Stimulated activated CD4-positive, alpha-beta T cell treated with anti-CD3 and anti-CD28 coated beads, Interleukin-1b, Interleukin-23, amount 100 ng/mL, for 4 hours (primary cell): ENCODE measurements at places on chromosomes 2 and 18.

DNA sequence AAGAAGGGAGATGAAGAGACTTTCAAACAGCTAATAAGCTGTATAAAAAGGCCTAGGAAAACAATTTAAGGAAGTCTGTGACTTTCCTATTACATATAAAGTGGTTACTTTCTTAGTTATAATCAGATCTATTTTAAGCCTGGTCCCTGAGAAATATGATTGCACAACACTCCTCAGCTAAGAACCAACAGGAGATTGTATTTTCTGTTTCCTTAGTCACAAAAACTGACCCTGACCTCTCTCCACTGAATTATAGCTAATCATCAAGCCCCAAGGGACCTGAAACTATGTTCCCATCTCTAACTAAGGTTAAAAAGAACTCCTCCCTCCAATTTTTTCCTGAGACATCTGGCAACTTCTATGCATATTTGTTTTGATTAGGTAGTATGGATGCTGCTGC lies 106.9 kb downstream of the ROCK1 start:
- no peak for DNase-seq

- DNase-seq, result no peak
Measured at GRCh38 chr2:105786231-105787230, 41.8 kb downstream of the NCK2 start.

- DNase-seq, result no peak
Measured at GRCh38 chr2:202577250-202578183, 57.3 kb upstream of the FAM117B start.

DNA sequence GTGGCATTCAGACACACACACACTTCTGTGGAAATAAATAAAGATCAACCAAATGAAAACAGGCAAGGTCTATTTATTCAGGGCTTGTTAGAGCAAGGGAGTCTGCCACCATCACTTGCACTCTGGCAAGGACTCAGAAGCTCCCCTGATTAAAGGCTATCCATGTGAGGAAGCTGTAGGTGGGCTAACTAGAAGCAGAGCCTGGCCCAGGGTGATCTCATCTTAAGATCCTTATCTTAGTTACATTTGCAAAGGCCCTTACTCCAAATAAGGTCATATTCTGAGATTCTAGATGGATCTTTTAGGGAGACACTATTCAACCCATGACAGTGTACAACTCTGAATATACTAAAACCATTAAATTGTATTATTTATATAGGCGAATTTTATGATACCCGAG lies 190.0 kb upstream of the SRD5A2 start:
- no peak for DNase-seq

- DNase-seq, result no peak
Measured at GRCh38 chr2:60385648-60386047, 167.8 kb downstream of the BCL11A start.

DNA sequence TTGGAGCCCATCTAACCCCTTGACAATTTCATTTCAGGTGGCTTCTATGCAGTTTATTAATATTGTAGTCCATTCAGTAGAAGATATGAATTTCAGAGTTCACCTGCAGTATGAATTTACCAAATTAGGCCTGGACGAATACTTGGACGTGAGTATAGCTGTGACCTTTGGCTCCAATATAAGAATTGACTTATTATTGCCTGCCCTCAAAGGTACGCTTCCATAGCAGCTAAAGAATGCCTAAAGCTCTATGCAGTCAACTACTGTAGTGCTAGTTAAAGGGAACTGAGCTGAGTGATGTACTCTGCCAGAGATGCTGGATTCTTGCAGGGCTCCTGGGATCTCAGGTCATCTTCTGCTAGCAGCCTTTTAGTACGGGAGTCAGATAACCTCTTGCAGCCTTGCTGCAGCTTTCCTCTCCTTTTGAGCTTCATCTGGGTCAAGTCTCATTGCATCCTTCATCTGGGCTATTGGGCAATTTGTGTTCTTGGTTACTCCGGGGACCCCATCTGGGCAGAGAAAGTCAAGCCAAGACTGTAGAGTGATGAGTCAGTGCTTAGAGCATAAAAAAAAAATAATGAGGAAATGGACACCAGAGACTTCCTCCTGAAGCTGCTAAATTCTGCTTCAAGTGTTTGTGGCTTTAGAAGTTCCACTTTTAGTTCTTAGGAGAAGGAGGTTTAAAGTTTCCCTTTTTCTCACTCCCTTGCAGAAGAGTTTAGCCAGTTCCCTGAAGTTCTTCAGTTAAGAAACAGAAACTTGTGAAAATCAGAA lies 105.6 kb downstream of the PRPF40A start:
- DNase-seq, result no peak

GRCh38 chr18:63043516-63043915 lies 276.1 kb downstream of the BCL2 start:
- no peak for DNase-seq

DNA sequence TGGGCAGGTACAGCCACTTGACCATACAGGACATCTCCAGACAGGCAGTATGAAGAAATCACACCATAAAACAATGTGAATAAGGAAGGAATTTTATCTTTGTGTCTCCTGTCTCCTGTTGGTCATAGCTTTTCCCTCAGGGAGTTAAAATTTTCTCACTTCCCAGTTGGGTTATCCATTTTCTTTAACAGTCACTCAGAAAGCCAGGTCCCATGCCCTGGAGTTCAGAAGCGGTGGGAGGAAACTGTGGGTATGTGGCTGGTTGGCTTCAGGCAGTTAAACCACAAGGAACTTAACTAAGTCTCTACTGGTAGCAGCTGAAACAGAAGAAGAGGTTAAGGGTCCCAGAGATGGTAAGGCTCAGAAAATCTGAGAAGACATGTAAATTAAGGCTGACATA lies 6.5 kb upstream of the SMAD2 start:
- no peak for DNase-seq

GRCh38 chr18:5073026-5073944 lies 123.8 kb downstream of the AKAIN1 start:
- no peak for DNase-seq

- DNase-seq, result no peak
Measured at GRCh38 chr2:160087854-160088745, 25.7 kb upstream of the PLA2R1 start.

- no peak for DNase-seq
Measured at GRCh38 chr2:188042412-188042811, 249.3 kb upstream of the GULP1 start.

DNA sequence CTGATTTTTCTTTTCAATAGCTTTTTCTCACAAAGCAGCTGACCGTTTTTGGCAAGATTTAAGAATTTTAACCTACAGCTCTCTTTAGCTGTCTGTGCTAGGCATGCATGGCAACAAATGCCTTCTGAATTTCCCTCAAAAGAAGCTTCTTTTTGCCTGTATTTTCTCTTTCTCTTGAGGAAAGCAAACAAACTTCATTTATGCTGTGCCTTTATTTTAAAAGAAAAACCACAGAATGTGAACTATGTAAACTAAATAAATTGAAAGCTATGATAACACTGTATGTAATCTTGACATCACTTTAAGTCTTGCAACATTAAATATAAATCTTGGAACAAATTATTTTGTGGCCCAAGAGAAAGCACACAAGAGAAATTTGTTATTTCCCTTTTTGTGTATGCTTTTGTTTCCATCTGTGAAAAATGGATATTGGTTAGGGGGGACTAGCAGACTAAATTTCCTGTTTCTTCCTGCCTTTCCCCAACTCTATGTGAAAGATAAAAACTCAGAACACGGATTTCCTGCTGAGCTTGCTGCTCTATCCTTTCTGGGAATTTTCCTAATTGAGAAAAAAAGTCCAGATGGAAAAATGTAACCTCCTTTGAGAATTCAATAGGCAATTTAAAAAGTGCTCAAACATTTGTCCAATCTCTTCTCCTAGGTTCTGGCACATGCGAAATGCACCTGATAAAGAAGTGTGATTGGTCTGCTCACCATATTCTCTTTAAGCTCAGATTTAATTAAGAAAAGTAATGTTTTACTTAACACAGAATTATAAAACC lies 20.9 kb upstream of the TFPI start:
- no peak for DNase-seq

GRCh38 chr18:2857491-2858131 lies 10.8 kb downstream of the EMILIN2 start:
- no peak for DNase-seq

DNA sequence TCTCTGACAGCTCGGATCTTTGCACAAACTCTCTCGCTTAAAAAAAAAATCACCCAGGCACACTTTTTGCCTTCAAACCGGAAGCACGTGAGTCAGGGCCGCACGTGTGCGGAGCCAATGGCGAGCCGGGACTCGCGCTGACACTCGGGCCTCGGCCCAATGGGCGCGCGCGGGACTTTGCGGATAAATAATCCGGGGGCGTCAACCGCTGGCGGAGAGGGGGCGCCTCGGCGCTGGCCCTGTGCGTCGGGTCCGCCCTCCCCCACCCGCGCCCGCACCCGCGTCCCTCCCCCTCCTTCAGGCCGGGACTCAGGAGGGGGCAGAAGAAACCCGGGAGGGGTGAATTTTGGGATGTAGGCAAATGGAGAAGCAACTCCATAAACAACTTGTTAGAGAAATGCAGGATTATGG lies 319 bp upstream of the EN1 start:
- no peak for DNase-seq

- DNase-seq, result no peak
Measured at GRCh38 chr2:68214381-68214780, 38.0 kb downstream of the PPP3R1 start.

- DNase-seq, result no peak
Measured at GRCh38 chr2:167487728-167488127, 599.4 kb downstream of the XIRP2 start.

DNA sequence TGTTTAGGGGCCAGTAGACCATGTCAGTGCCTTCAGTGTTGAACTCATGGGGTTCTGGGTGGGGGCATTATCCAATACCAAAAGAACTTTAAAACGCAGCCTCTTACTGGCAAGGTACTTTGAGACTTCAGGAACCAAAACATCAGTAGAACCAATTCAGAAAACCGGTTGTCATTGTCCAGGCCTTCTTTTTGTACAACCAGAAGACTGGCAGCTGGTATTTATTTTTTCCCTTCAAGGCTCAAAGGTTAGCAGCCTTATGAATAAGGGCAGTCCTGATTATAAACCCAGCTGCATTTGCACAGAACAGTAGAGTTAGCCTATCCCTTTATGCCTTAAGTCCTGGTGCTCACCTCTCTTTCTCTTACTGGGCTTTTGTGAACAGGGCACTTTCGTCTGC lies 113.8 kb upstream of the EML6 start:
- DNase-seq, result no peak

DNA sequence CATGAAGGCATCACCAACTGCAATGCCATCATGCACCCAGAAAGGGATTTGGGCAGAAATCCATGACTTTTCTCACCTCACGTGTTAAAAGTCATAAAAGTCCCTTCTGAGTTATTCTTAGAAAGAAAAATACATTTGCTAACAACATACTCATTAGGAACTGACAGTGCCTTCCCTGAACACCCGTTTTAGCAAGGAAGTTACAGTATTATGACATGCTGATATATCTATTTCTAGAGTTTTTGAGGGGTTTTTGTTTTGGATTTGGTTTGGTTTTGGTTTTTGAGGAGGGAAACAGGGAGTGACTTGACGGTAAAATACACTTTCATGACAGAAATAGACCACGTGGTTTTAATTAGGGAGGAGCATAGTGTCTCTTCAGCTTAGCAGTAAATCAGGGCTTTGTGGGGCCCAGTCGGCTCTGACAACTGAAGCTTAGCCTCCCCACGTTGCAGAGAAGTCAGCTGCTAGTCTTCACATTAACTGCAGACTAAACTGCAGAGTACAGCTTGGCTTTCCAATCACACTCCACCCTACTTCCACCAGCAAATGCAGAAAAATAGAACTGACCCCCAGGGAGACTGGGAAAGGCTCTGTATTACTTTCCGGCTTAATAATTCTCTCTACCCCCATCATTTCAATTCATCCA lies 141.4 kb downstream of the FAM124B start:
- no peak for DNase-seq

DNA sequence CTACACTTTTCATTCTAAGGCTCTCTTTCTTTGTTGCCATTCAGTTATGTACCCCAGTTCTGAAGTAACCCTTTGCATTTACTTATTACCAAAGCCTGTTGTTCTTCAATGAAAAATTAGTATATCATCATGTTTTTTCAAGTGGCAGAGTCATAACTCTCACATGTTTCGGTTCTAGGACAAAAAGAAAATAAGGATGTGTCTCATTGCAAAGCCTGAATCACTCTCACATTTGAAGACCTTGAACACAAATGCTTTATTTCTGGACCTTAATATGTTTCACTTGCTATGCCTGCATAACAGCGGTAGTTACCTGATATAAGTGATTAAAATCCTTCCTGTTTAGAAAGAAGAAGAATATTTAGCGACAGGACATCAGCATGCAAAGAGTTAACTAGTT lies 49.1 kb downstream of the ZEB2 start:
- DNase-seq, result no peak
